ENCODE measurements at places on chromosomes 5 and 9. TPM values are rescaled to one million over a fixed set of nuclear protein-coding genes. Genes with fewer than 3 reads are reported as not detected.

Gene MARCHF6
- total RNA-seq, result 68.9 TPM

Gene KCNMB1
- total RNA-seq, result not detected

Gene FBXW2
- total RNA-seq, result 34.1 TPM

Gene KIF20A
- total RNA-seq, result 37.7 TPM

Gene OR1J1
- not detected for total RNA-seq

Gene PRDM9
- total RNA-seq, result not detected

Gene FUT7
- total RNA-seq, result 0.07 TPM

Gene KCTD16
- total RNA-seq, result 0.07 TPM

Gene SH3GLB2
- total RNA-seq, result 51.3 TPM

Gene LCN12
- total RNA-seq, result 1.3 TPM

Gene LHX3
- 0.08 TPM for total RNA-seq

Gene TAF1L
- not detected for total RNA-seq

Gene CYLC2
- total RNA-seq, result not detected

Gene SHISAL2B
- total RNA-seq, result not detected

Gene ISCA1
- total RNA-seq, result 45.9 TPM

Gene LEAP2
- total RNA-seq, result 0.90 TPM

Gene PKD2L2
- total RNA-seq, result 0.07 TPM

Gene IL4
- not detected for total RNA-seq

Gene KIF12
- total RNA-seq, result 2.1 TPM

Gene PCDHGA10
- not detected for total RNA-seq

Gene SEMA5A
- not detected for total RNA-seq

Gene INSL4
- 15.8 TPM for total RNA-seq

Gene UGT3A1
- not detected for total RNA-seq

Gene NR5A1
- total RNA-seq, result 0.15 TPM

Gene FOXD1
- 12.2 TPM for total RNA-seq

Gene LCN1
- total RNA-seq, result not detected

Gene SNX24
- total RNA-seq, result 25.3 TPM

Gene LRRC70
- 0.12 TPM for total RNA-seq

Gene MYMK
- not detected for total RNA-seq

Gene FBP1
- not detected for total RNA-seq

Gene LMNB1
- 55.3 TPM for total RNA-seq

Gene CARTPT
- not detected for total RNA-seq

Gene FAXDC2
- 0.25 TPM for total RNA-seq

Gene NMUR2
- total RNA-seq, result 0.09 TPM

Gene TRIM41
- total RNA-seq, result 18.6 TPM

Gene NEURL1B
- total RNA-seq, result 5.2 TPM

Gene PTGS1
- total RNA-seq, result 2.1 TPM

Gene HTR4
- not detected for total RNA-seq

Gene SOWAHA
- total RNA-seq, result 0.08 TPM

All from A549 treated with Mapracorat at 1 μM for 4 hours (cell line).